ENCODE measurements at places on chromosomes 2 and 18.

GRCh38 chr2:119174216-119174992, 15.9 kb upstream of the C1QL2 start:
- DNase-seq: peak; percentile 54

DNA sequence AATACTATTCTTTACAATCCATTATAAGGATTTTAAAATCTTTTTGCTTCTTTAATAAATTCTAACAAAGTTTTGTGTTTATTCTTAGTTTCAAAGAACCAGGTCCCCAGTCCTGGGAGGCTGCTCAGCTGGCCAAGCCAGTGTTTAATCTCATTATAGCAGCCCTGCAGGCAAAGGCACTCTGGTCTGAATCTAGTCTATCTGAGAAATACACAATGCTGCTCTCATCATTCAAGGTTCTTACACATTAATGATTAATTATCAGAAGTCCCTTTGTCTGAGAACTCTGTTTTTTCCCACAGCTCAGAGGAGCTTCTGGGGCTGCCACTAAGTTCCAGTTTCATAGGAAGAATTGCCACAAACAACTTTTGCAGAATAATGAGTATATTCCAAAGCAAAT, 27.7 kb downstream of the KCTD18 start:
- no peak for DNase-seq

DNA sequence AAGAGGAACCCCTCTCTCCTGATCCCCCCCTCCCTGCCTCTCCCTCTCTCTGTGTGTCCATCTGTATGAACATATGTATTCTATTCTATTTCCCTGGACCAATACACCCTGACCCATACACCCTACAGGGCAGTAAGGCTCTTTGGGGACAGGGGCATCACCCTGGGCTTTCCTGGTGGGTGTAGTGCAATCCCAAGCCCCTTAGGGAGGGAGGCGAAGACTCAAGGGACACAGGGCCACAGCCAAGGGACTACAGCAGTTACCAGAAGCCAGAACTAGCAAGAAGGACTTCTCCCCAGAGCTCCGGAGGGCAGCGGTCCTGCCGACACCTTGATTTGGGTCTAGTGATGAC, 214.2 kb upstream of the RAB6C start:
- no peak for DNase-seq

DNA sequence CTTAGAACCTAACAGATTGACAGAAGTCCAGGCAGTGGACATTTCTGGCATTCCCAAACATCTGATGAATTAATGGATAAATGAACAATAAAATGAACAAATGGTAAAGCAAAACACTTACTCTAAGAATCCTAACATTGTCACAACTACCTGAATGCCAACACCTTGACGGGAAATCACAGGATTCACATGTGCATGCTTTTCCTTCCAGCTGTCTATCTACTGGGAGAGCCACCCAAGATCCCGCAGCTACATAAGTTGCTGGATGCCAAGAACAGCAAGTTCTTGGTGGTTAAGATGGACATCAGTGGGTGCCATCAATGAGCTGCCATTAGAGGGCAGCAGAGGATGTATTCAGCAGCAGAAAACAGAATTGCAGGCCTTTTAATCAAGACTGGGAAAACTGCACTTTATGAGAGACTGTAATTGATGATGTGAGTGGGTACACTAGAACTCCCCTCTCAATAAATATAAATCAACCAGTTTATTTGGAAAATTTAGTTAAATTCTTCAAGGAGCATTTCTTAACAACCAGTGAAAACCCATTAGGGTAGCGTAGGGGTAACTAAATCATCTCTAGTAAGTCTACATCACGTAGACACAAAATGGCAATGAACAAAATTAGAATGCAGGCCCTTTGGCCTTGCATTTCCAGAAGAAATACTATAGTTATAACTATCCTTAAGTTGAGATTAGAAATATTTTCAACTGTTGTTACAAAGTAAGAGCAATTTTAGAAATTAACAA, 45.6 kb downstream of the SESTD1 start:
- peak; percentile 70 for DNase-seq

GRCh38 chr2:75500633-75501032, 60.1 kb downstream of the EVA1A start:
- no peak for DNase-seq

Data from left ventricle myocardium superior (tissue), 1 donor.